ENCODE measurements at places on chromosomes 12 and 14.

DNA sequence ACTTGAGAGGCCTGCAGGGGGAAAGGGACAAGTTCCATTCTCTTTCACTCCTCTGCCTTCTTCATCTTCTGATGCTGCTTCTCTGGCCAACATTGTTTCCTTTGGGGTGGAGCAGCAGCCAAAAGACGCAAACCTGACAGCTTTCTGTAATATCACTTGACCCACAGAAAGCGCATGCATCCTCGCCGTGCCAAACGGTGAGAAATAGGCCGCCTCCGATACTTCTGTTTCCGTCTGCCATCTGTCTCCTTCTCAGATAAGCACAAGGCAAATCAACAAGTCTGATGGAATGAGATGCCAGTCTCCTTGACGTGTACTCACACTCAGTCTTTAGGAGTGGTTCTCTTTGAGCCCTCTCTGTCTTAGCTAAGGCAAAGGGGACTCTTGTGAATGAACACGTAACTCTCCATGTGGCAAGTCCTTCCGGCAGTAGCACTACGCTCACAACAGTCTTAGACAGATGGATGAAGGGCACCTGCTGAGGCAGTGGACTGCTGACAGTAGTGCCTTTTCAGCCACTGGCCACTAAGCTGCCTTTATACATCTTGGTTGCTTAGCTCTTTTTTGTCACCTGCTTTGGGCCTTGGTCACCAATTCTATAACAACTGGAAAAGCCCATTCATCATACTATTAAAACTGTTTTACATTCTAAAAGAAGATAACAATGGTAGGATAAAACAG is 214.1 kb downstream of the FBXL14 start:
- DNase-seq, result no peak

DNA sequence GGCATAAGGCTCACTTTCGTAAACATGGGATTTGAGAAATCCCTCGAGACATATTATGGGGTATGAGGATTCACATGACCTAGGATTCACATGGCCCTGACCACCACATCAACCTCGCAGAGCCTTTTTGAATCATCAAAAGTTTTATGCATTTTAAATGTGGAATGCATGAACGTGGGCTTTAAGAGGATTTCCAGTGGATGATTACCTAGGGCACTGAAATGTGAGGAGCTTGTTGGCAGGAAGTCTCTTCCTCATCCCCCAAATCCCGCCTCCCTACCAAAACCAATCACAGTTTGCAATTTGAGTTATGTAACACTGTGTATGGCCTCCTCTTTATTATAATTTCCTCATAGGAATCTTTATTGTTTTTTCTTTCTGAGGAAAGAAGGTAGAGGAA is 659.6 kb upstream of the TBX3 start:
- no peak for DNase-seq

- DNase-seq, result no peak
Measured at GRCh38 chr12:129310346-129310745, 457.1 kb downstream of the GLT1D1 start.

DNA sequence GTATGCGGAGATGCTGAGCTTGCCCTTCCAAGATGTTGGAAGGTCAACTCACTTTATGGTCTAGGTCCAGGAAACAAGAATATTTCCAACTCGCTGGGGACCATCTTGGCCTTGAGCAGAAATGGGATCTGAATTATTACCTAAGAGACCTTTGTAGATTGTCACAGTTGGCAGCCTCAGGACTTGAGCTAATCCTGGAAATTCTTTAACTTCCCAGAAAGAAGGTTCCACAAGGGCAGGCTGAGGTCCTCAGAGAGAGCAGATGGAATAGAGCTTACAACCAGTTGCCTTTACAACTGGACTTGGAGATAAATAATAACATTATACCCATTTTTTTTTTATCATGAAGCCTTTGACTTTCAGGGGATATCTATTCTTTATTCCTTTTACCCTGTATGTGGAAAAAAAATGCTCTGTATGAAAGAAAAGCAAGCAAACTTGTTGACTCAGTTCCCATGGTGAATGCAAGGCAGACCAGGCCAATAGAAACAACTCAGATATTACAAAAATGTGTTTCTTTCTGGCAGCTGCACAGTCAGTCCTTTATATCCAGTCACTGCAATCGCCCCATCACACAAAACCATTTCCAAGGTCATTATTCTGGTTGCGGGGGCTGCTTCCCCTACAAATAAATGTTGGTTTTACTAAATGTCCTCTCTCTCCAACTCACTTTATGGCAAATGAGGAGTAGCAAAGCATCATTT is 401.4 kb downstream of the ZFP36L1 start:
- DNase-seq, result no peak

GRCh38 chr14:89007906-89008305 is 183.5 kb downstream of the TTC8 start:
- no peak for DNase-seq

DNA sequence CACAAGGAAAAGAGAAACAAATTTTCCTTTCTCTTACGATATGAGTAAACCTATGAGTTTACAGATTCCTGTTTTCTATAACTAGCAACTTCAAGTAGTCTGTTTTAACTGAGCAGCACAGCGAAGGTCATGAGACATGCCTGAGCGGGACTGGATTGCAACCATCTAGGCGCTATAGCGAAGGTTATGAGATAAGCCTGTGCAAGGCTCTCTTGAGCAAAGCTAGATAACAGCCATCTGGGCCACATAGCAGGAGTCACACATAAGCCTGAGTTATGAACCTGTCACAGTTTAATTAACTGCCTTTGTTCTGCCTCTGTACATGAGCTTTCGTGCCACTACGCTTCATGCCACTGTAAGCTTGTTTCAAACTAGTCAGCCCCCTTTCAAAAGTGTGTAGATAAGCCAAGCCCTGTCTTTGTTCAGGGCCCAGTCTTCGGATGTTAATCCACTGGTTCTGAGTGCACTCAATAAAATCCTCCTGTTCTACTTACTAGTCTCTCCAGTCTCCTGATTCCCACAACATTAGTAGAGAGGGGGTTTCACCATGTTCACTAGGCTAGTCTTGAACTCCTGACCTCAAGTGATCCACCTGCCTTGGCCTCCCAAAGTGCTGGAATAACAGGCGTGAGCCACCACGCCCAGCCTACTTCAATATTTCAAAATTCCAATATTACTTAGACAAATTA is 47.1 kb downstream of the SEC23A start:
- no peak for DNase-seq

- no peak for DNase-seq
Measured at GRCh38 chr14:80586131-80586530, 355.4 kb downstream of the CEP128 start.

DNA sequence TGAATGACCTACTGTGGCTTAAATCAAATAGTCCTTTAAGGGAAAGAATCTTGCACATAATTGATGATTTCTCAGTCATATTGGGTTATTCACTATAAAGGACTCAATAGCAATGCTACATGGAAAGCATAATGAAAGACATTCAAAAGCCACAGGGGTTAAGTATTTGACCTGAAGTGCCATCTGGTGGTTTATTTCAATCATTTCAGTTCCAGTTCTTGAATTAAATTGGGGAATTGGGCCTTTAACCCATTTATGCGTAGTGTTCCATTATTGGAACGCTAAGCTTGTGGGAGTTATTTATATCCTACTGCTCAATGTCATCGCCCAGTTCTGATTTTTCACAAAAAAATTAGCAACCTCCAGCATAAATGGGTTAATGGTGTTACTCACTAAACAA is 41.3 kb upstream of the C12orf71 start:
- no peak for DNase-seq

All from head of caudate nucleus (tissue), 42 donors.